ENCODE measurements at places on chromosomes 3 and 15. TPM values are rescaled to one million over a fixed set of nuclear protein-coding genes. Genes with fewer than 3 reads are reported as not detected.

The DNAJB11 gene
- 80.0 TPM for total RNA-seq

The PPP2R3A gene
- 15.1 TPM for total RNA-seq

The SLC38A3 gene
- total RNA-seq = not detected

The USP50 gene
- total RNA-seq = not detected

The TIGIT gene
- total RNA-seq = not detected

The GOLGA8J gene
- not detected for total RNA-seq

The LRTM1 gene
- 1.6 TPM for total RNA-seq

The FGF12 gene
- total RNA-seq = 0.12 TPM

The CATSPER2 gene
- total RNA-seq = 0.60 TPM

The UBA3 gene
- total RNA-seq = 127 TPM

The PATL2 gene
- 1.1 TPM for total RNA-seq

The OSBPL10 gene
- total RNA-seq = 4.7 TPM

The MITF gene
- 4.3 TPM for total RNA-seq

The SH2D7 gene
- not detected for total RNA-seq

The SCAANT1 gene
- not detected for total RNA-seq

The IQCF2 gene
- not detected for total RNA-seq

The SHC4 gene
- total RNA-seq = 1.9 TPM

The IQCF5 gene
- not detected for total RNA-seq

The PTPN23 gene
- total RNA-seq = 10.2 TPM

The DGKG gene
- 15.3 TPM for total RNA-seq

The MOBP gene
- total RNA-seq = not detected

The ZNF80 gene
- not detected for total RNA-seq

The CADPS gene
- 0.59 TPM for total RNA-seq

The SLC2A2 gene
- not detected for total RNA-seq

The NCKIPSD gene
- total RNA-seq = 25.7 TPM

The CPB1 gene
- not detected for total RNA-seq

The WNT5A gene
- total RNA-seq = 193 TPM

The COL6A5 gene
- not detected for total RNA-seq

The REC114 gene
- total RNA-seq = not detected

The CRYGS gene
- total RNA-seq = 1.1 TPM

The ITIH3 gene
- total RNA-seq = not detected

The CNTN4 gene
- total RNA-seq = not detected

The IL5RA gene
- total RNA-seq = not detected

The TNNC1 gene
- not detected for total RNA-seq

The ZNF774 gene
- total RNA-seq = 3.7 TPM

The SAMMSON gene
- total RNA-seq = 0.48 TPM

The NGLY1 gene
- total RNA-seq = 52.5 TPM

The MUC20 gene
- total RNA-seq = not detected

The SERPINI2 gene
- not detected for total RNA-seq

The EIF2B5 gene
- 42.1 TPM for total RNA-seq

The TGM5 gene
- not detected for total RNA-seq

The NOX5 gene
- total RNA-seq = 2.9 TPM

The SAMD7 gene
- total RNA-seq = not detected

The WDR49 gene
- total RNA-seq = not detected

The SUCNR1 gene
- 0.12 TPM for total RNA-seq

The RAB6B gene
- 0.29 TPM for total RNA-seq

The ZDHHC19 gene
- not detected for total RNA-seq

The PROK2 gene
- not detected for total RNA-seq

The SPG11 gene
- 44.6 TPM for total RNA-seq
